ENCODE measurements at places on chromosomes 5 and 9.

GRCh38 chr9:25861421-25861820 is 183.2 kb upstream of the TUSC1 start:
- no peak for DNase-seq

DNA sequence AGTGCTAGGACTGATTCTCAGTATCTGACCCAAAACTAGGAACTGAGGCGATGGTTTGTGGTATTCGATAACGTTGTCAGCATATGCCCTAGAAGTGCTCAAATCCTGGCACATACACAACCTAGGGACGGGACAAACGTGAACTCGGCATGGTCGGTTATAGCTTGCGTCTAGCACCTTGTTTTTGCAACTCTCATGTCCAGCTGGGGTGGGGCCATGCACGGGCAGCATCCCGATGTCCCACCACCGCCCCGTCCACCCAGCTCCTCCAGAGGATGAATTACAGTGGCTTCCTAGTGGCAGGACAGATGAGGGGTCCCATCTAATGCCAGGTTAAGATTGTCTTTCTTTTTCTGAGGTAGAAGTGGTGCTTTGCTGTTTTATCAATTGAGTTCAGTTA is 31.6 kb downstream of the PROP1 start:
- no peak for DNase-seq

DNA sequence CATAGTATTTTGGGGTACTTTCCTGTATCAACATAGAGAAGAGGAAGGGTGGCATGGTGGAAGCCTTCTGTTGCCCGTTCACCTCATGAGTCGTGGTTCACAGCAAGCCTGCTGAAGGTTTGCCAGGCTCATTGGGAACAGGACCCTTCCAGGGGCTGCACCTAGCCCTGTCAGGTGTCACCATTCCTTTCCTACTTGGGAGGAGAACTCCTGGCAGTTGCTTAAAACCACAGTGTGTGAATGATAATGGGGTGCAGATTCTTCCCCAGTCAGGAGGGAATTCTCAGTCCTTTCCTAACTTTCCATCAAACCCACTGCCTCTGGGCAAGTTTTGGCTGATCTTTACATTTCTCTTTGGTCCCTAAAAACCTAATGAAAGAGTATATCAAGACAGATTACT is 99.4 kb upstream of the CTNND2 start:
- no peak for DNase-seq

GRCh38 chr9:135887585-135888050 is 19.7 kb downstream of the CAMSAP1 start:
- no peak for DNase-seq

DNA sequence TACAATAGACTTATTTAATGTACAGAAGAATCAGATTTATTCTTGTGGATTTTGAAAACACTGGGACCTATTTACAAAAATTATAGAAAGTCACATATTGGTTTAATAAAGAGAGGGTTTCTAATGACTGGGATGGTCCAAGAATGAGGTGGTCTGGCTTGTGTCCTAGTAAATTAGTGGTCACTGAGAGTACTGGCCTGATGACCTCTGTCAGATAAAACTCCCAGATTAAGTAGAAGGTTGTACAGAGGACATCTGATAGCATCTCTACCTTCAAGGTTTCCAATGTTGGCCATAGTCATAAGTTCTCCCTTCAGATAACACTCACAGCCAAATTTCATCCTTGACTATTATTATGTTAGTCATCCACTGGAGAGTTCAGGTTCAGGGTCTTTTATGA is 692.9 kb downstream of the MTRR start:
- DNase-seq, result no peak

DNA sequence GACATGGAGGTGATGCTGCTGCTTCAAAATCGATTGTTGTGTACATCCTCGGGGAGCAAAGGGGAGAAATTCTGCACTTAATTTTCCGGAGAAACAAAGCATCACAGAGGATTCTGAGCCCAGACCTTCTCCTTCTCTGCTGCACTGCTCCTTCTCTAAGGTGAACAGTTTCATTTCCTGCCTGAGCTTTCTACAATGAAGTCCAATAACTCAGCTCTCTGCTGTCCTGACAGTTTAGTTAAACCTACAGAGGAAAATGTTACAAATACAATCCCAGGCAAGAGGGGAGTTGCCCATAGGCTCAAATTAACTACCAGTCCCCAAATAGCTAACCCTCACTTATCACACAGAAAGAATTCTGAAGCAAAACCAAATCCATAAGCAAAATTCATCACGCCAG is 206.3 kb downstream of the EFNA5 start:
- DNase-seq, result no peak

GRCh38 chr9:79562749-79563386 is 8.9 kb upstream of the TLE4 start:
- no peak for DNase-seq

GRCh38 chr5:65101632-65102100 is 332.9 kb downstream of the CWC27 start:
- DNase-seq, result no peak

- no peak for DNase-seq
These were observed 128.4 kb downstream of the TMEM174 start for GRCh38 chr5:73301208-73301901.

DNA sequence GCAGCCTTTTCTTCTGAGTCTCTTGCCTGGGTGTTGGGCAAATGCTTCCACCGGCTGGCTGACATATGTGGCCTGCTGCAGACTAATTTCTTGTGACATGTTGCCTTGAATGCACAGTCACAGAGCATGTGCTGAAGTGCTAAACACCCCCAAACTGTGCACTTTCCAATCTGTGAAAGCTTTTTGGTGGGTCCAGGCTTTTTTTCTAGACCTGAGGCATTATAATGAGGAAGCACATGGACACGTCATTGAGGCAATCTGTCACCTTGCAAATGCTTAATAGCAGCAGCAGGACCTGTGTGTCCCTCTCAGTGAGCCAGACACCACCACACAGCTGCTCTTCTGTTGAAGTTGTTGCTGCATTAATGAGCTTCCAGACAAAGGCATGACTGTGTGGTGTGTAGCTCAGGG is 274.7 kb downstream of the ELAVL2 start:
- DNase-seq, result no peak

DNA sequence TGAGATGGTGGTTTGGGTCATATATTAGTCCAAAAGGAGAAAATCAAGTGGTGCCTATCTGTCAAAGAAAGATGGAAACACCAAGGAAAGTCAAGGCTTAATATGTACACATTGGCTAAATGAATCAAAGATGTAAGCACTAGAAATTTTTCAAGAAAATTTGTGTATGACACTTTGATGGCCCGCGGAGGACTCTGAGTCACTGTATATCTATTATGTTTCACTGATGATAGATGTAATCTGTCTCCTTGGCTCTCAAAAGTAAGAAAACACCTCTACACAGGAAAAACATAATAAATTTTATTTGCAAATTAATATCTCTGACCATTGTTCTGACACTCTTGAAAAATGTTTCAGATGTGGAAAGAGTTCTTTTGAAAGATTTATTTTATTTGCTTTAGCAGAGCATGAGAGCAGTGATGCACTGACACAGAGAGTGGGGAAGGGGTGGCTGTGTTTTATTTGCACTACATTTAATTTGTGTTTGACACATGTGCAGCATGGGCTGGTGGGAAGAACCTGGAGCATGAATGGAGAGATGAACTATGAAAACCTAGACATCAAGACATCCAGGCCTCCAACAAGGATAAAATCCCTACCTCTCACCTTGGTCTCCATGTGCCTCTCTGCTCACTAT is 180.8 kb upstream of the GAS1 start:
- DNase-seq, result no peak

DNA sequence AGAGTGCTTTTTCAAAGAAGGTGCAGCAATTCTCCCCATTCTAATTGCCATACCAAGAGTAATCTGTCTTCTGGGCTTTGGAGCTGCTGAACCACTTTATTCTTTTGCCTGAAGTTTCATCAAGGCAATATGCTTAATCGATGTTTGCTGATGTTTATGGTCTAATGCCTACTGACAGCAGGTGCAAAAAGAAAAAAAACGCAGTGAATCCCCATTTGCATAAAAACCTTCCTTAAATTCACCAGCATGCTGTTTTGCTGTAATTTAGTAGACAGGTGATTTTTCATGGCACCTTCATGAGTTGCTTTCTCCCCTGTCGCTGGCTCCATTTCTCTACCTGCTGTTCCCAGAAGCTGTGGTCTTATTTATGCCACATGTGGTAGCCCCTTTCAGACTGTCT is 83.1 kb upstream of the MAST4 start:
- no peak for DNase-seq

GRCh38 chr9:76592974-76593347 is 134.0 kb downstream of the GCNT1 start:
- peak; percentile 26 for DNase-seq

GRCh38 chr9:132367613-132368313 is 13.0 kb upstream of the SETX start:
- DNase-seq, result no peak

DNA sequence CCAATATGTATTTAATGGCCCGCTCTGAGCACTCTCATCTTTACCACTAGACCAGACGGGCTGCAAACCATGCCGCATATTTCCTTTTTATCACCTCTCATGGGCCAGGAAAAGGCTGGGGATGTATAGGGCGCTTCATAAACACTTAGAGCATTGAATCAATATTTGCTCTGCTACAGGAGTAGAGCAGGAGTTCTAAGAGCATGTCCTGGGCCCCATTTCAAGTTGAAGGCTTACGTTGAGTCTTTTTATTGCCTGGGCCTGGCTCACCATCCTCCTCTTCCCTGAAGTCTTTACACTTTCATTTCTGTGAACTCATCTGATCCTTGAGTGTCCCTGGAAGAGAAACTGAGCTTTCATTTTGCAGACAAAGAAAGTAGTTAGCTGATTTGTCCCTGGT is 112.4 kb downstream of the FSTL4 start:
- no peak for DNase-seq

- no peak for DNase-seq
These were observed 487.1 kb upstream of the PIK3R1 start for GRCh38 chr5:67728326-67728890.

DNA sequence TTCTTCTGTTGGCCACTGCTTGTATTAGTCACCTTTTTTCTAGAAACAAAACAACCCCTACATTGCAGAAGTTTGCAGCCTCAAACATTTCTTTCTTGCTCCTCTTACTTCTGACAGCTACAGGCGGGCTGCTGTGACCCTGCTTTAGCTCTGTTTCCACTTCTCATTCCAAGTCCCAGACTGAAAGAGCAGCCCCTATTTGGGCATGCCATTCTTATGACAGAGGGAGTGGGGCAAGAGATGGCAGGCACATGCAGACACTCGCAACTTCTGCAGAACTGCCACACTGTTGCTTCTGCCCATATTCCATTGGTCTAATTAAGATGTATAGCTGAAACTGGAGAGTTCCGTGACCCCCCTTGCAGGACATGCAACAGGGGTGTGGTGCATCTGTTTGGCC is 19.6 kb upstream of the RPS23 start:
- no peak for DNase-seq

DNA sequence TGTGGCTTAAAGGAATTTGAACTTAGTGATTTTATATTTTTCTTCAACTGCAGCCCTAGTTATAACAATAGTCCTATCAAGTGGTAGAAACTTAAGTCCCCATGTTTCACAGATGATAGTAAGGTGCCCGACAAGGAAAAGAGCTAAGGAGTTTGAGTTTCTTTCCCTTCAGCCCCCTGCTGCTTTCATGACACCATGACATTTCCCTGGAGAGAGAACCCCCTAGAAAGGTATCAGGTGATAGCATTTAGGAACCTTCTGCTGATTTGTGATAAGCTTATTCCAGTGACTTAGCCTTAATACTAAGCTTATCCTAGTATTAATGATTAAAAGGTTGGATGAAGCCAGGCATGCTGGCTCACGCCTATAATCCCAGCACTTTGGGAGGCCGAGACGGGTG is 623.8 kb upstream of the TYRP1 start:
- DNase-seq, result no peak
